Left colon (tissue), 2 donors: ENCODE measurements at places on chromosomes 11 and 22. TPM values are rescaled to one million over a fixed set of nuclear protein-coding genes. Genes with fewer than 3 reads are reported as not detected.

DNA sequence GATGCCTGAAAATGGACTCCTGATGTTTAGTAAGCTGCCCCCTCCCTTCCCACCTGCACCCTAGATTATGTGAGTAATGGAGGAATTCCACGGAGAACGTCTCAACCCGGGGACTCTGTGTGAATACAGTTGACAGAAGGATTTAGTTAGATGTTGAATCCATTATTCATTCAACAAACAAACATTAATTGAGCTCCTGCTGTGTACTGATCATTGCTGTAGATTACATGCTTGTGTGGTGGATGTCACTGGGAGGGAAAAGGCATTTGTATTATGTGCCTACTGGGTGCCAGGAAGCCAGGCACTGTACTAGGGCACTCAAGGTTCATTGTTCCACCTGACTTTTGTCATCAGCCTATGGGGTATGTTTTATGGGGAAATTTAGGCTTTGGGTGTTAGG is 22.9 kb upstream of the CRYBB3 start:
- DNase-seq, result no peak

DNA sequence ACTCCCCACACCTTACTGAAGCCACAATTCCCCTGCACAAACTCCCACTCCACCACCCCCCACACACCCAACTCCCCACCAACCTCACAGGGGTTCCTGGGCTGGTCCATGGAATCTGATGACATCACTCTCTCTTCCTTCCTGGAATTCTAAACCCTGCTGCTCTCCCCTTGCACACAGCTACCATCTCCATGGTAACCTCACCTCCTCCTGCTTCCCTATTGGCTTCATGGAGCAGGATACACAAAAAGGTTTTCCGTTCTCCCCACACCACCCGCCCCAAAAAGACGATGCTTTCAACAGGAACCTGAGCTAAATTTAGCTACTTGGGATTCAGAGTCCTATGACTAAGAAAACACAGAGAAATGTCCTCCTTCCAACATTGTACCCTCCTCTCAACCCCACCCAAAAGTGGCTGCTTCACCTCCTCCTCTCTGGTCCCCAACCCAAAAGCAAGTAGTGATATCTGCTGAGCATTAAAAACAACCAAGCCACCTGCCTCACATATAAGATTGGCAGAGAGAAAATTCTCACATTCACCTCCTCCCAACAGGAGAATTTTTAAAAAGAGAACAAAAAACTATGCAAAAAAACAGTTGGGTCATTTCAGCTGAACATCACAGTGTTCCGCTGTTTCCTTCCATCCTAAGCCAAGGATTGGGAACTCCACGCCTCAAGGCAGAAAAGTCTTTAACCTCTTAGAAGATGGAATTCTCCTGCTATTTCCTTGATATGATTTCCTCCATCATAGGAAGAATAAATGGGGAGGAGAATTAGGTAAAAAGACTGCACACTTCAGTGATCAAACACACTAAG is 66.9 kb downstream of the RBFOX2 start:
- DNase-seq, result no peak

Gene B3GAT3
- 28.8 TPM for total RNA-seq

Gene SOX10
- total RNA-seq, result 1.5 TPM

GRCh38 chr22:17818649-17819048 is 44.4 kb upstream of the BID start:
- no peak for DNase-seq

Gene TEX54
- not detected for total RNA-seq

- no peak for DNase-seq
Measured at GRCh38 chr22:33272871-33273270, 214.7 kb upstream of the SYN3 start.
